Upper lobe of left lung (tissue), 6 donors: ENCODE measurements at places on chromosomes 4 and X. TPM values are rescaled to one million over a fixed set of nuclear protein-coding genes. Genes with fewer than 3 reads are reported as not detected.

DNA sequence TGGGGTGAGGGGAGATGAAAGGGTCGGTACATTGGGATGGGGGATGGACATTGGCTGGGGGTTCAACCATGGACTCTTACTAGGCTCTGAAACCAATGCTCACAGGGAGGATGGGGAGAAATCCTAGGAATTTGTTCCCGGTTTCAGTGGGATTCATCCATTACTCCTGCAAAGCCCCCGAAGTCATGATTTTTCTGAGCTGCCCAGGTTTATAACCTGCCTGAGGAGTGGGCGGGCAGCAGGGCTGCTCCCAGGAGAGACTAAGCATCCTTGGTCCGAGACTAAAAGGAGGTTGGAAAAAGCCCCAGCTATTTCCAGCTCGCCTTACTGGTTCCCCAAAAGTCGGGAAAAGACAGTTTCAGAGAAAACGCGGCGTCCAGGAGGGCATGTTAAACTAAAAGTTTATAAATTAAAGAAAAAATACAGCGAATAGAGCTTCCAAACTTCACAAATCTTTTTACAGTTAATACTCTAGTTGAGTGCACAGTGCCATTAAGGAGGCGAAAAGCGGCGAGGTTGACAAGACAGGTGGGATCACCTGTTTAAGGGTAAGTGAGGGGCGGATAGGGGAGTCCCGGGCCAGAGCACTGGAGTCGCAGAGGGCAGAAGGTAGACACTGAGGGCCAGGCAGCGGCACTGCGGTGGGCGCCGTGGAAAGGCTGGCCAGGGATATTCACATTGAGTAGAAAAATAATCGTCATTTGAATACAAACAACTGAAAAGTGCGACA, 3.7 kb downstream of the NKX3-2 start:
- no peak for DNase-seq

- DNase-seq, result no peak
These were observed 2.1 kb downstream of the MBNL3 start for GRCh38 chrX:132486599-132487178.

- no peak for DNase-seq
These were observed 18.5 kb upstream of the OPN1LW start for GRCh38 chrX:154125391-154126040.

DNA sequence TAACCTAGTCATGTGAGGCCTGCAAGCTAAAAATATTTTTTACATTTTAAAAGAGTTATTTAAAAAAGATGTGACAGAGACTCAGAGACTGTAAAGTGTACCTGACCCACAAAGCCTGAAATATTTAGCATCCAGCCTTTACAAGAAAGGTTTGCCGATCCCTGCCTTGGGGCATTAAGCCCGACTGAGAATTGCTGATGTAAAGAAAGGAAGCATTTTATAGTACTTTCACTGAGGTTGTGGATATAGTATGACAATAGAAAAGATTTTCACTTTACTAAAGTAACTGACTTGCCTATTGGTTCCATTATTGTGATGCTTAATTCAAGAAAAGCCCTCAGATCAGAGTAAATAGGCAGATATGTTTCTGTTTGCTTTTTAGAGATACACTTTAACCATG, 17.0 kb downstream of the STK26 start:
- DNase-seq, result no peak

TMEM154 gene
- total RNA-seq, result 3.0 TPM

SPANXA1 gene
- not detected for total RNA-seq

DNA sequence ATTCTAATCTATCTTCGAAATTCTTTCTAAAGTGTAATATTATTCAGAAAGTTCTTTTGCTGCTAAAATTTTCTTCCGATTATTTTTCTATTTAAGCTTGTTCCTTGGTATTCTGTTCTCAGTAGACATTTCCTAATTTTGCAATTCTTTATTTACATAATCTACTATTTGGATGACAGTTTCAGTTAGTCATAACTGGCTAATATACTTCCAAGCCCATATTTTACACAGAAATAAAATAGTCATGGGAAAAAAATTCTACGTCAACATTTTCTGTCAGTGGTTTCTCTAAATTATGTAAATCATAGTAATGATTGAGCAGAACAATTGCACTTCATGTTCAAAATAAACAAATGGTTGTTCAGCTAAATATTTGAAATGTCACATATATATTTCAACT, 178.0 kb upstream of the ANKRD50 start:
- no peak for DNase-seq

HADH gene
- 38.1 TPM for total RNA-seq

TMPRSS11B gene
- not detected for total RNA-seq

RBM47 gene
- total RNA-seq, result 169 TPM

DNA sequence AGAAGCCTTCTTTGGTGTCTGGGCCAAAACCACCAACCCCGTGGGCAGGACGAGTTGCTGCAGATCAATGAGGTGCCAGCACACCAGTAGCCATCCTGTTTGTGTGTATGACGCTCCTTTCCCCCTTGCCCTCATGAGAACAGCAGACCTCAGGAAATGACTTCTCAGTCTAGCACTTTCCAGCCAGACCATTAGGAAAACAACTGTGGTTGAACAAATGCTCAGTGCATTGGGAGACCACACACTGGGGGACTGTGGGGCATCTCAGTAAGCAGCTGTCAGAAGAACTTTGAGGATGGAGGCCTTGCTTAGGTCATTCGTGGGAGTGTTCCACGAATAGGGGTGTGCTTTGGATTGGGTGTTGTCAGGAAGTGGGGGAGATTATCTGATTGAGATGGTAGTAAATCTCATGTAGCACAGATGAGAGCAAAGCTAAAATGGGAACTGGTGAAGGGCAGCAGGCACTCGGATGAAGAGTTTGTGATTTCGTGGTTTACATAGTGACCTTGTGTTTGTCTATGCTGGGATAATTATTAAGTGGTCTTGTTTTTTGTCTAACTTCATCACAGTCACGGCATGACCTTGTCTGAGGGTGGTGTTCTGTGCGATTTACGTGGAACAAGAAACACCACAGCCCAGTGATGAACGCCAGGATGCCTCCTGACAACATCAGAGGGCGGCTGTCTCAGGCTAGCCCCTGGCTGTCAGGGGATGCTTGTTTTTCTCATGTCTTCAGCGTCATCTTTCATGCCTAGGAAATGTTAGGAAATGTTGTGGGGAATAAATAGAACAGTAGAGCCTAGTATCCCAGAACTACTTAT, 70.1 kb downstream of the USP46 start:
- DNase-seq, result no peak

DNA sequence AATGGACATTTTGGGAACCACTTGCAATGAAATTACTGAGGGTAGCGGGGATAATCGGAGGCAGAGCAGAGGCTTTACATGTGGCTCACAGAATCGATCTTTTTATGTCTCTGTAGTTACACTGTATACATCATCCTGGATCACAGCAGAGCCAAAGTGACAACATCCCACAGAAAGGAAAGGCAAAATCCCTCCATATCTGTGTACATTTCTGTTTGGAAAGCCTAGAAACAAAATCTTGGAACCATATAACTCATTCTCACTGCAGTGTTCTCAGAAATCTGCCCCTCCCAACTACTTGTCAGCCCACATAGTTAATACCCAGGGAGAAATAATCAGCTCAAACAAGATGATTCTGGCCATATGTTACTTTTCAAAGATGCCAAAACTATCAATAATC, 211.6 kb downstream of the DCLK2 start:
- no peak for DNase-seq

DNA sequence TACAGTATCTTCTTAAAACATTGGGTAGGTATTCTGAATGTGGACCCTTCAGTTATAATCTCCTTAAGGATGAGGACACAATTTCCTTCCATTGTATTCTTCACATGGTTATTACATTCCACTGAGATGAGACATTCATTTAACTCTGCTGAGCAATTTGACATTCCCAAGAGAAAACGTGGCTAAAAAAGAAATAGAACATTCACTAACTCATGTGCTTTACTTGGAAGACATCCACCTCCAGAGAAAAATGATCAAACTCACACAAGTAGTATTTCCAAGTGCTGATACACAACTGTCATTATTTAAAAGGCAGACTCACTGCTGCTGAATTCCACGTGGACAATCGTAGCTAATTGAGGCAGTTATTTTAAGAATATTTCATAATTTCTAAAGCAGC, 227.9 kb upstream of the ANKRD50 start:
- DNase-seq, result no peak

PAGE2 gene
- not detected for total RNA-seq

GRCh38 chr4:53840643-53841042, 223.8 kb downstream of the CHIC2 start:
- DNase-seq, result no peak

- no peak for DNase-seq
These were observed 34.6 kb upstream of the TBC1D9 start for GRCh38 chr4:140790765-140791164.

FHIP1A gene
- total RNA-seq, result 36.1 TPM

IGSF1 gene
- total RNA-seq, result not detected
